Hematopoietic multipotent progenitor cell treated with erythropoietin and hydrocortisone succinate and interleukin-3 and kit ligand, for 15 days (in vitro differentiated cells): ENCODE measurements at places on chromosomes 11 and 22.

- DNase-seq, result no peak
Measured at GRCh38 chr11:72825661-72826060, 11.4 kb downstream of the ATG16L2 start.

DNA sequence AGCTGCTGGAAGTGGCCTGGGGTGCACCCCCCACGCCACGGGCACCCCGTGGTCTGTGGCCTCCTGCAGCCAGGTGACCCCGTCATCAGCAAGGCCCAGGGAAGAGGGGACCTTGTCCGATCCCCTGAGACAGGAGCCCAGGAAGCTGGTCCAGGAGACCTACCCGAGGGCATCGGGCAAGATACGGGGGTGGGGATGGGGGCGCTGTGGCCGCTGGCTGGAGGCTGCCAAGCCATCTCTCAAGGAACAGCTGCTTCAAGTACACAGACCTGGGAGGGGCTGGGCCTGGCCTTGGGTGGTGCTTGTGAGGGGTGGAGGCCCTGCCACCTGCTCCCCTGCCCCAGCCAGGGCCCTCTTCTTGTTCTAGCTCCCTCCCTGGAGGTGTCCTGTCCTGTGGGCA lies 1272.1 kb downstream of the BRD1 start:
- no peak for DNase-seq

- DNase-seq, result no peak
Measured at GRCh38 chr11:109963101-109963500, 130.1 kb upstream of the ZC3H12C start.

- DNase-seq, result no peak
Measured at GRCh38 chr11:108589136-108589535, 4.4 kb downstream of the EXPH5 start.

DNA sequence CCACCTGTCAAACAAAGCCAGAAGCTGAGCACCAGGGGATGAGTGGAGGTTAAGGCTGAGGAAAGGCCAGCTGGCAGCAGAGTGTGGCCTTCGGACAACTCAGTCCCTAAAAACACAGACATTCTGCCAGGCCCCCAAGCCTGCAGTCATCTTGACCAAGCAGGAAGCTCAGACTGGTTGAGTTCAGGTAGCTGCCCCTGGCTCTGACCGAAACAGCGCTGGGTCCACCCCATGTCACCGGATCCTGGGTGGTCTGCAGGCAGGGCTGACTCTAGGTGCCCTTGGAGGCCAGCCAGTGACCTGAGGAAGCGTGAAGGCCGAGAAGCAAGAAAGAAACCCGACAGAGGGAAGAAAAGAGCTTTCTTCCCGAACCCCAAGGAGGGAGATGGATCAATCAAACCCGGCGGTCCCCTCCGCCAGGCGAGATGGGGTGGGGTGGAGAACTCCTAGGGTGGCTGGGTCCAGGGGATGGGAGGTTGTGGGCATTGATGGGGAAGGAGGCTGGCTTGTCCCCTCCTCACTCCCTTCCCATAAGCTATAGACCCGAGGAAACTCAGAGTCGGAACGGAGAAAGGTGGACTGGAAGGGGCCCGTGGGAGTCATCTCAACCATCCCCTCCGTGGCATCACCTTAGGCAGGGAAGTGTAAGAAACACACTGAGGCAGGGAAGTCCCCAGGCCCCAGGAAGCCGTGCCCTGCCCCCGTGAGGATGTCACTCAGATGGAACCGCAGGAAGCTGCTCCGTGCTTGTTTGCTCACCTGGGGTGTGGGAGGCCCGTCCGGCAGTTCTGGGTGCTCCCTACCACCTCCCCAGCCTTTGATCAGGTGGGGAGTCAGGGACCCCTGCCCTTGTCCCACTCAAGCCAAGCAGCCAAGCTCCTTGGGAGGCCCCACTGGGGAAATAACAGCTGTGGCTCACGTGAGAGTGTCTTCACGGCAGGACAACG lies 11.7 kb downstream of the CXCR5 start:
- no peak for DNase-seq
